Activated gamma-delta T cell treated with Interleukin-2 at 50 U/mL for 16 hours (primary cell): ENCODE measurements at places on chromosomes 2 and 18.

GRCh38 chr2:11753452-11753885 is 7.0 kb downstream of the LPIN1 start:
- DNase-seq = no peak

- DNase-seq = peak; percentile 21
These were observed 995 bp upstream of the RTN4 start for GRCh38 chr2:55051026-55051866.

DNA sequence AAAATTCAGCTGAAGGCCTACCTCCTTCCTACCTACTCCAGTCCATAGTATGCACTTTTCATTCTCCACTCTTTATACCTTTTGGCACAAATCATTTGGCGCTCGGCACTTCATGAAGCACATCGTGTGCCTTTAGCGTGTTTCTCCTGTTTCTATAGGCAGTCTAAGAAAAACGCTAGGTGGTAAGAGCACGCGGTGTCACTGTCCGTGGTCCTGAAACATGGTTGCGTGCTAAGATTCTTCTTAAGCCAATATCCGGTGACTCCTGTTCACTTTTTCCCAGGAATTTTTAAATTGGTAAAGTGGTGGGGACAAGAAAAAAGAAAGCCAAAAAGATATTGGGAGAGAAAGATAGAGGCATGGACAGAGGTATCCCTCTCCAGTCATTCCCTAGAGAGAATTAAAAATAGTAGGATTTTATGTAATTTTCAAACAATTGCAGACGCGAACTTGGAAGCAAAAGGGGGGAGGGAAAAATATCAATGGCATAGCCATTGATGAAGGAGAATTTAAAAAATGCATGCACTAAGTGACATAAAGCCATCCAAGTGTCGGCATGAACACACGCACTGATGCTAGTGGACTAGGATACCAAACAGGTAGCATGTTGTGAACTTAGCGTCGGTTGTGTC is 1.4 kb upstream of the CTNNA2 start:
- no peak for DNase-seq

- no peak for DNase-seq
These were observed 198.1 kb upstream of the SLC39A10 start for GRCh38 chr2:195458936-195459335.
